ENCODE measurements at places on chromosomes 3 and 15. TPM values are rescaled to one million over a fixed set of nuclear protein-coding genes. Genes with fewer than 3 reads are reported as not detected.

GRCh38 chr3:194423317-194423716 lies 24.3 kb upstream of the GP5 start:
- no peak for DNase-seq

DNA sequence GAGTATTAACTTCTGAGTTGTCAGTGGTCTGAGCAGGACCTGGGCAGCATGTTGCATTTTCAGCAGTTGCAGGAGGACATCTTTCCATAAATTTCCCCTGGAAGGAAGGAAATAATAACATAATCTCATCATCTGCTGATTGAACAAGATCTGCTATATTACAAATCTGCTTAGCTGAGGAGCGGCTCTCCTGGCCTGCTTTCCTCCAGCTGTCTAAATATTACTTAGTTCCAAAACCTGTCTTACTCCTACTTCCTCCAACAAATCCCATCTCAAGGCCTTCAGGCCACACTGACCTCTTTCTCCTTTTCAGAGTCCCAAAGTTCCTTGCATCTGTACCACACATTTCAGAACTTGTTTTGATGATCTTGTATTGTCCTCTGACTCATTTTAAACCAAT lies 364.4 kb upstream of the MCTP2 start:
- no peak for DNase-seq

DNA sequence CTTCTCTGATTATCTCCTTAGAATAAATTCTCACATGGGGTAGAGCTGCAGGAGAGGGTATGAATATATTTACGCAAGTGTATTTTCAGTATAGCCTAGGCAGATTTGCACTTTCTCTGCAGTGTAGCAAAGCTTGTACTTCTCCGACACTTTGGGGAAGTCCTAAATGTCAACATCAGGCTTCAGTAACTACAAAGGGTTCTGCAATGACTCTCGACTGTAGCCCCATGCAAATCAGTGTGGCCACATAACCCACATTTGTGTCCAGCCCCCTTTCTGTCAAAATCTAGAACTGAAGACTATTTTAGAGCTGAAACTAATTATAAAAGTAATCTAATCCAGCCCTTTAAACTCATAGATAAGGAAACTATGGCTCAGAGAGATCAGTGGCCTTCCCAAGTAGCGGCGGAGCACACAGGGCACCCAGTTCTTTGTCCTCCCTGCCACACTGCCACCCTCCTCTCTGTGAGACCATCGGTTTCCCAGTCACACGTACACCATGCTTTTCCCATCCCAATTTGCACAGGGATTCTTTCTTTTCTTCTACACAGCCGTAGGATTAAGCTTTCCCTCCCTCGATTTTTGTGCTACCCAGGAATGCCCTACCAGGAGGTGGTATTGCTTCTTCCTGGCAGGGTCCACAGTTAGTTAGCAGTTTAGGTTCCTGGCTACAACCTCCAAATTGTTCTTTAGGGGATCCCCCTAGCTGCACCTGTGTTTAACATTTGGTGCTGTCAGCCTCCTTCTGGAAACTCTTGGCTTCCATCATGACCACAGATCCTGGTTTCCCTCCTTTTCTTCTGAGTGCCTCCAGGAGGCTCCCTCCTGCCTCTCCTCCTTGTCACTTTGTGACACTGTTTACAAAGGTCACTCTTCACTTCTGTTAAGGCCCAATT lies 22.9 kb downstream of the MRAS start:
- DNase-seq: no peak

DNA sequence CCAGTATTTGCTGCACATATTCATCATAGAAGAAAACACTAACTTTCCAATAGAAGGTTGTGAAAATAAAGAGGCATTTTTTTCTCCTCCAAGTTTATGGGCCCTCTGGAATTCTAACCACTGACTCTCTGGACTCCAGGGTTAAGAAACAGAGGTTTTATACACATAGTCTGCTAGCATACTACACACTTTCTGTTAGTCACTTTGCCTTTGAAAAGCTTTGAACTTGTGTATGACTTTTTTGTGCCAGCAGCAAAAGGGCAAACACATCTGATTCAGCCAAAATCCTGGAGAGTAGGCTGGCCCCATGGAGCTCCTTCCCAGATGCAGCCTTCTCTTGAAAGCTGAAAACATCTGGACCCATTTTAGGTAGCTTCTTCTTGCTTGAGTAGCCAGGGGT lies 6.2 kb downstream of the ZIC4 start:
- no peak for DNase-seq

GRCh38 chr3:146972726-146973125 lies 367.6 kb upstream of the PLSCR5 start:
- no peak for DNase-seq

DNA sequence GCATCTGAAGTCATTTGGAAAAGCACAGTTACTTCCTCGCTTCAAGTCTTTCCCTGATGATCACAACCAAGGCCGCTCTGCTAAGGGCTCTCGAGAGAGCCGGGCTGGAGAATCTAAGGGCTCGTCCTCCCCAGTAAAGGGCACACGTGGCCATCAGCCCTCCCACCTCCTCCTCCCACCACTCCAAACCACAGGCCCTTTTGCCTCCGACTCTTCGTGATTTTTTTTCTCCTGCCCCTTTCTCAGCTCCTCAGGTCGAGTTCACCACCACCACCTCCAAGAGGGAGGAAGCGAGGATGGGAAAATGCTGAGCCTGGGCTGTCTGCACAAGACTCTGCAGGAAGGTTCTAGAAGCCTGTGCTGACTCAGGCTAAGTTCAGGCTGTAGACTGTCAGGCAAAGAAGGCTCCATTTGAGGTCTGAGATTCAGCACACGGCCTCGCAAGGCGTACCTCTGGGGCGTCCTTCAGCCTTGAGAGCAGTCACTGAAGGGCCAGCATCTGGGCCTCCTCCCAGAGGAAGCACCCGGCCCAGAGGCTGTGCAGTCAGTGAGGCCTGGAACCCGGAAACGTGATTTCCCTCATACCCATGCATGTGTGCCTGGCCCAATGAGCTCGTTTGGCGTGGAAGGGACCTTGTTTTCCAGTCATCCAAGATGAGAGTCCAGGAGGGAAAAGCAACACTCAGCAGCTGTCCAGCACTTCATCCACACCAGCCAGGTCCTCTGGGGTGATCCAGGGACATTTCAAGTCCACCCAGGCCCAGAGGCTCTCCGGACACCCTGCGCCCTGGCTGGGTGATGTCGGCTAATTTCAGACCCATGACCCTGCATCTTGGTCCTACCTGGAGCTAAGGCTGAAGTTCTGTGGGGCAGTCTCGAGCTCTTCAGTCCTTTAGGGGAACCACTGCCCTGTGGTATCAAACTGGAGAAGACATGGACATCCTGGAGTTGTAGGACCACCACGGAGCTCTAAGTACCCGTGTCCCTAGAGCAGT lies 196.8 kb downstream of the XXYLT1 start:
- DNase-seq: no peak

The GOLGA6L9 gene
- total RNA-seq: 0.51 TPM

All from dermis microvascular lymphatic vessel endothelial cell (primary cell).